ENCODE measurements at places on chromosomes 1 and 21.

DNA sequence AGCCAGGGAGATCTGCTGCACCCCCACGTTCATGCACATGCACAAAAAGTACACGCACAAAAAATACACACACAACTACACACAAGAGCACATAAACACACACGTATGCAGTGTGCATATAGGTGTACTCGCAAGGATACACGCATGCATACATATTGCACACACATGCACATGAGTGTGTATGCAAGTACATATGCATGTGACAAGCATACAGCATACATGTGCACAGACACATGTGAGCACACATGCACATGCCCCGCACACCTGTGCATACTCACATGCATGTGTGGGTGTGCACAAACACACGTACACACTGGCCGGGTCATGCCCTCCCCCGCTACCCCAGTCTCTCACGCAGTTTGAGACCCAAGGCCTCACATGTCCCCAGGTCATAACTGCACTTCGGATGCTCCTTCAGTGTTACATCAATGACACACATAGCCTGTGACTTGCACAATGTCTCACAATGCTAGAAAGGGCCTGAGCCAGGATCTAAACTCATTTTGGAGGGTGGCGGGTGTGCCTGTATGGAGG lies 52.6 kb downstream of the FOXO6 start:
- no peak for DNase-seq

GRCh38 chr1:56399326-56399725 lies 180.0 kb downstream of the PLPP3 start:
- no peak for DNase-seq

DNA sequence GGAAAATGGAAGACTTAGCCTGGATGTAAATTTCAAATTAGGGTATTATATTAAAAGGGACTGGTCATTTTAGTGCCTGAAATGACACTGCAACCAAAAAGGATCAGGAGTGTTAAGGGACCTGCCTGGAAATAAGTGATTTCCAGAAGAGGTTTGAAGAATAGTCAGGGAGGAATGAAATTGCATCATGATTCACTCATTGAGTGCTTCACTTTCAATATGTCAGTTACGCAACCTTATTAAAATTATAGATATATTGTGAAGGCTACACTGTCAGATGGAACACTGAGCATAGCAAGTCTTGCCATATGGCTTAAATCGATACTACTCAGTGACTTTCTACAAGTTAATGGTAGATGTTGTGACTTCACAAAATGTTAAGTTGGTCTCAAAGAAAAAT lies 275.2 kb upstream of the DPYD start:
- DNase-seq = no peak

- DNase-seq = no peak
Observed at GRCh38 chr1:157485793-157486192, 66.5 kb downstream of the FCRL5 start.

DNA sequence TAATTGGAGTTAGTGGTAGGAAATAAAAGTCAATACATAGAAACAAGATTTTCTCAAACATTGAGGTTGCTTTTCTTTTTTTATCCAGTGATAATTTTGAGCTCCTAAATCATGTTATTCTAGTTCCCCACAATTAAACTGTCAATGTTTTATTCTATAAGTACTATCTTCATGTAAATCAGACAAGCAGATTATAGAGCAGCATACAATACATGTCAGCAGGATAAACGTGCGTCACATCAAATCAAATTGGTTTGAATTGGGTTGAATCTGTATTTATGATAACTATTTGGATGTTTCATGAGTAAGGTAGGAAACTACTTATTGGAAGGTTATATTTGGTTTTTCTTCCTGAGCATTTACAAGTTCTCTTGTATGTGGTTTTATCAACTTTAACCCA lies 2028.7 kb downstream of the NCAM2 start:
- DNase-seq = no peak

DNA sequence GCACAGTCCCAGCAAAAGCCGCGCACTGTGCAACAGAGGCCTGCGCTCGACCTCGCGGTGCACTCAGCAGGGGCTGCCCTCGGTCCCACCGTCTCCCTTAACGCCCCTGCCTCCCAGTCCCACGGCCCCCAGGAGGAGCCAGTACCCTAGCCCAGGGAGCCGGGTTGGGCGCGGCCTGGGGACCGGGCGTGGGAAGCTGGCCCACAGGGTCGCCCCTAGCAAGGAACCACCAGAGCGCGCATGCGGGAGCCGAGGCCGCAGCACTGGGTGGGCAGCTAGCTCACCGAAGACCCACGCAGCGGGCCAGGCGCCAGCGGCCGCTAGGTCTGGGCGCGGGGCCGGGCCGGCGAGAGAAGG lies 21.6 kb upstream of the ZNF678 start:
- DNase-seq = no peak

- no peak for DNase-seq
Observed at GRCh38 chr1:20183035-20183434, 2.9 kb upstream of the UBXN10 start.
